ENCODE measurements at places on chromosomes 4 and X.

GRCh38 chr4:76078033-76078613 lies 3.6 kb downstream of the ART3 start:
- DNase-seq: no peak

DNA sequence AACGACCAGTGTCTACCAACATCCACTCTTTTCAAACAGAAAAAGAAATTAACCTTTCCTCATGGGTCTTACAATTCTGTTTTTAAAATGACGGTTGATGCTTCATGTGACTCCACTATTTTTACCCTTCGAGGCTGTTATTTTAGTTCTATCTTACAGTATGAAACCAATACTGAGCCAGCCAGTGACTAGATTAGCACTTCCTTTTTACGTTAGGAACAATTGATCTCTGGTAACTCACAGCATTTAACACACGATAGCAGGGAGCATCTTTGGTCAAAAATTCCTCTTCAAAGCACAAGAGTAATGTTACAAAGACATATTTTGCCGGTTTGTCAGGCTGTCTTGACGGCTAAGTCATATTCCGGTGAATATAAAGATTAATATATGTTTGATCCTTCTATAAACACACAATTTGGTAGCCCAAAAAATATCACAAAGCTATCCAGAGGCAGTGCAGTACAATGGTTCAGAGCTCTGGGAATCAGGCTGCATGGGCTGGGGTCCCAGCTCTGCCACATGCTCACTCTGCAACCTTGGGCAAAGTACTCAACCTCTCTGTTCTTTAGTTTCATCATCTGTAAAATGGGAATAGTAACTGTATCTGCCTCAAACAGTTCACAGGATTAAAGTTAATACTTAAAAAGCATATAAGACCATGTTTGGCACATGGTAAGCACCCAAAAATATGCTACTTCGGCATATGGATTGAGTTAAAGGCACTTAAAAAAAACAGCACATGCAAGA lies 62.9 kb upstream of the TXK start:
- DNase-seq: no peak

- no peak for DNase-seq
Observed at GRCh38 chr4:114012749-114013148, 33.3 kb upstream of the ARSJ start.

- no peak for DNase-seq
Observed at GRCh38 chr4:11881947-11882346, 453.3 kb upstream of the HS3ST1 start.

- DNase-seq: no peak
Observed at GRCh38 chrX:79556800-79557199, 189.7 kb upstream of the ITM2A start.

- DNase-seq: no peak
Observed at GRCh38 chr4:165580351-165580905, 201.6 kb downstream of the CPE start.

GRCh38 chr4:15656038-15656470 lies 897 bp upstream of the FBXL5 start:
- DNase-seq: no peak

GRCh38 chr4:36841583-36842326 lies 402.8 kb upstream of the NWD2 start:
- DNase-seq: no peak

DNA sequence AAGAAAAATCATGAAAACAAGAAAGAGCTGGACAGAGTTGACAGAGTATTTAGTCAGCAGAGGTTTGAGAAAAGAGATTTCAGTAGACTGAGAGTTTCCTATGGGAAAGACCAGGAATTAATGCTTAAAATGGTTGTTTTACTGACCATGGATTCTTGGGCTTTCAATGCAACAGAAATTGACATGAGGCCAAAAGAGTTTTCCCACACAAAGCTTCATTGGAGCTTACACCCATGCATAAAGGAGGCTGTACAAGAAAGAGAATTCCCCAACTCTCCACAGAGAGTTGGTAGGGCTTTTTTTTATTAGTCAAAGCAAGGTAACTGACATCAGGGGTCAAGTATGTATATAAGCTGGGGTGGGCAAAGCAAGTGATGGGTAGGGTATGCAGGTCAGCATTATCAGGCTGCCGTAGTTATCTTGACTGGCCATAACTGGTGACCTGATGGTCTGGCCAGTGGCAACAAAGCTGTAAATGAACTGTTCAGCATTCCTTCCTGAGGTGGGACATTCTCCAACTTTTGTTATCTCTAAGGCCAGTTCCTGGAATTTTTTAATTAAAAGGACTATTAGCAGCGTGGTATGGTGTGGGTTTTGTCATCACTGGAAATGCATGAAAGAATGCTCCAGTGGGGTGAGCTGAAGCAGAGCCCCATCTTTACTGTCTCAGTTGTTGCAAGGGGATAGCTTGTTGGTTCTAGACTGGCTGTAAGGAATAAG lies 117.0 kb downstream of the ADAM29 start:
- DNase-seq: no peak

DNA sequence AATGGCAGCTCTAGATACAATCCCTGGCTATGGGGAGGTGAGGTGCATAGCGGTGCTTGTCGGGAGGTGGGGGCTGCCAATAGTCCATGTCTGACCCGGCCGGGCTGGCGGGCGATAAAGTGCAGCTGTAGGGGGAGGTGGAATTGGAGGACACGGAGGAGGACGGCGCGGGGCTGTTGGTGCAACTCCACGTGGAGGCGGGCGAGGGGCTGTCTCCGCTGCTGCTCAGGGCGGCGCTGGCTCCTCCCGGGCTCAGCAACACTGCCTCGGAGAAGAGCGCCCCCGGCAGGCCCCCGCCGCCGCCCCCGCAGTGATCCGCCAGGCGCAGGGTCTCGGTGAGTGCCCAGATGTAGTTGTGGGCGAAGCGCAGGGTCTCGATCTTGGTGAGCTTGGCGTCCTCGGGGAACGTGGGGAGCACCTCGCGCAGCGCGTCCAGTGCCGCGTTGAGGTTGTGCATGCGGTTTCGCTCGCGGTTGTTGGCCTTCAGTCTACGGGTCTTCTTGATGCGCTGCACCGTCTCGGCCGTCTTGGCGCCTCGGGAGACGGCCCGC lies 1.3 kb downstream of the NEUROG2 start:
- no peak for DNase-seq
